ENCODE measurements at places on chromosomes 1 and 21.

DNA sequence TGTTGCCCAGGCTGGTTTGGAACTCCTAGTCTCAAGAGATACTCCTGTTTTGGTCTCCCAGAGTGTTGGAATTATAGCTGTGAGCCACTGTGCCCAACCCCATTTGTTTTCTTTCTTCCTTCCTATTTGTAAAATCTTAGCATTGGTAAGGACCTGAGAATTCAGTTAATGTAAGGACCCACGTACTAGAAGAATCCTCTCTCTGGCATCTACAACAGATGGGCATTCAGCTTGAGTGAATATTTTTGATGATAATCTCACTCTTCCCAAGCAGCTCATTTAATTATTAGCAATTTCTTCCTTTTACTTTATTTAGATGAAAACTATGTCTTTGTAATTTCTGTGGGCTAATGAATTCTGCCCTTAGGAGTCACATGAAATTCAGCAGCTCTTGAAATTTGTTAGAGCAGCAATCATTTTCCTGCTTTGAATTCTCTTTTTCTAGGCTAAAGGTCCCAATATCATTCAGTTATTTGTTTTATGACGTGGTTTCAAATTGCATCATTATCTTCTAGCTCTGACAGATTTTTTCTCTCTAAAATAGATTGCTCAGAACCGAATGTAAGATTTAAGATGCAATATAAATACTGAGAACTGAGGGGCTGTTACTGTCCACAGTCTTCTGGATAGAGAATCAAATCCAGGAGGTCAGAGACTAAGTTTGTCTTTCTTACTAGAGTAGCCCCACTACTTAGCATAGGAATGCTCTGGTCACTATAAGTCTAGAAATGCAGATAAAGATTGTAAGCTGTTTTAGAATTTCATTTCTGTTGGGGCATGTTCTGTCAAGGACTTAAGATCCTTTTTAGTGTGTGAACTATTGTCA is 59.4 kb downstream of the EPB41 start:
- no peak for DNase-seq

DNA sequence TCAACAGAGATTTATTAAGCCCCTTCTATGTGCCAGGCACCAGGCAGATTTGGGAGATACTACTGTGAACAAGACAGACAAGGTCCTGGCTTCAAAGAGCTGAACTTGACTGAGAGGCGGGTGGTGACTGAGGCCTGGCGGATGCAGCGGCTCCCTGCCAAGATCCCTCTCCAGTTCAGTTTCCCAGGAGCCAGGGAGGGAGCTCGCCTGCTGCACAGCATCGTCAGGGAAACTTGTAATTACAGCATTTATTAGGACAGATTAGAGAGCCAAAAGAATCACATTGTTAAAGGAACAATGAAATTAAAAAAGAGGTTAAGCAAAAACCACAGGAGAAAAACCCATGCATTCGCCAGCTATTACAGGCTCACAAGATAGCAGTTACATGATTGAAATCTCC is 55.3 kb downstream of the ETS2 start:
- DNase-seq = peak; percentile 57

- no peak for DNase-seq
Measured at GRCh38 chr21:31730712-31731055, 1.2 kb downstream of the SCAF4 start.

GRCh38 chr21:17925000-17925610 is 105.9 kb upstream of the C21orf91 start:
- peak; percentile 55 for DNase-seq

DNA sequence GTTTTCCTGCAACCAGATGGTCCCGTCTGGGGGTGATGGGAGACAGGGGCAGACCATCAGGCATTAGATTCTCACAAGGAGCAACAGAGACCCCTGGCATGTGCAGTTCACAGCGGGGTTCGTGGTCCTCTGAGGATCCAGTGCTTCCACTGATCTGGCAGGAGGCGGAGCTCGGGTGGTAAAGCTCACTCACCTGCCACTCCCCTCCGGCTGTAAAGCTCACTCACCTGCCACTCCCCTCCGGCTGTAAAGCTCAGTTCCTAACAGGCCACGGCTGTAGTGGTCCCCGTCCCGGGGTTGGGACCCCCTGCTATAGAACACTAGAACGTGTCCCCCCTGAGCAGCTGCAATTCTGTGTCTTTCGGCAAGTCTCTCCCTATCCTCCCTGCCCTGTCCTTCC is 4.6 kb downstream of the KRTAP10-12 start:
- DNase-seq = no peak

GRCh38 chr1:221696718-221697461 is 45.0 kb downstream of the DUSP10 start:
- no peak for DNase-seq
